ENCODE measurements at places on chromosomes 1 and 21. TPM values are rescaled to one million over a fixed set of nuclear protein-coding genes. Genes with fewer than 3 reads are reported as not detected.

OR2AK2 gene
- not detected for polyA plus RNA-seq

PTPRC gene
- 7.0 TPM for polyA plus RNA-seq

NID1 gene
- polyA plus RNA-seq: 222 TPM

CFH gene
- polyA plus RNA-seq: 30.8 TPM

C1orf87 gene
- 0.77 TPM for polyA plus RNA-seq

MYOCOS gene
- 0.21 TPM for polyA plus RNA-seq

OR14K1 gene
- not detected for polyA plus RNA-seq

MYOM3 gene
- polyA plus RNA-seq: 0.06 TPM

KRTAP6-2 gene
- polyA plus RNA-seq: not detected

AMY2A gene
- polyA plus RNA-seq: 0.45 TPM

PALMD gene
- 25.6 TPM for polyA plus RNA-seq

BEND5 gene
- polyA plus RNA-seq: 37.3 TPM

CMPK1 gene
- polyA plus RNA-seq: 104 TPM

LCE1D gene
- polyA plus RNA-seq: not detected

PRAMEF27 gene
- not detected for polyA plus RNA-seq
